ENCODE measurements at places on chromosomes 12 and 14.

GRCh38 chr12:124679047-124679446 is 111.6 kb upstream of the NCOR2 start:
- no peak for DNase-seq

GRCh38 chr12:26133521-26133920 is 8.7 kb upstream of the BHLHE41 start:
- DNase-seq: no peak

DNA sequence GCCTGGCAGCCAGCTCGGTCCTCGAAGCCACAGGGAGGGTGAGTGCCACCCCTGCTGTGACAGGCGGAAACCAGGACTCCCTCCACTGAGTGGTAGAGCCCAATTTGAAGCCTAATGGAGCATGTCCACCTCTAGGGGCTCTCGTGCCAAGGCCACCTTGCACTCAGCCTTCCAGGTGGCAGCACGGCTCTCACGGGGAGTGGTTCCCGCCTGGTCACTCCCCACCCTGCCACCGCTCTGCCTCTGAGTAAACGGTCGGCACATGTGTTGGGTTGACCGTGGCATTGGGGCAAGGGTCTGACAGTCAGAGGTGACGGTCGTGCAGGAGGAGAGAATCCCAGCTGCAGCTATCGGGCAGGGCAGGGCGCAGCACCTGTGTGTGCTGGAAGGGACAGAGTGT is 34.8 kb downstream of the IL31 start:
- DNase-seq: no peak

- DNase-seq: no peak
Measured at GRCh38 chr12:55142669-55143565, 16.7 kb downstream of the OR9K2 start.

- no peak for DNase-seq
Measured at GRCh38 chr12:118357257-118358007, 15.3 kb downstream of the TAOK3 start.

- DNase-seq: no peak
Measured at GRCh38 chr12:10562306-10562933, 51.0 kb downstream of the MAGOHB start.

DNA sequence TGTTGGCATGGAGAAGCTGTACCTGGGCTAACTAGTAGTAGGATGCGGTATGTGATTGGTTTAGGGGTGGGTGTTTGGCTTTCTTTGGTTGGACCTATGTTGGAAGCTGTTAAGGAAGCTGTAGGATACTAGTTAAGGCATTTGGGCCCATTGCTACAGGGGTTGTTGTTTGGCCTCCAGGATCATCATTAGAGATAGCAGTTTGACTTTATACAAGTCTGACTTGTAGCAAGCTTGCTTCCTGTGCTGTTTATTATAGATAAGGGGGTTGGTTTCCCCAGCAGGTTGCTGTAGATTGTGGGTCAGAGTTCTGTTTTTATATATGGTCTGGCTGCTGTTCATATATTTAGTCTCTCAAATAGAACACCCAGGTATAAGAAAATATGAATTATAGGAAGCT is 1.4 kb upstream of the PRIM1 start:
- DNase-seq: no peak

DNA sequence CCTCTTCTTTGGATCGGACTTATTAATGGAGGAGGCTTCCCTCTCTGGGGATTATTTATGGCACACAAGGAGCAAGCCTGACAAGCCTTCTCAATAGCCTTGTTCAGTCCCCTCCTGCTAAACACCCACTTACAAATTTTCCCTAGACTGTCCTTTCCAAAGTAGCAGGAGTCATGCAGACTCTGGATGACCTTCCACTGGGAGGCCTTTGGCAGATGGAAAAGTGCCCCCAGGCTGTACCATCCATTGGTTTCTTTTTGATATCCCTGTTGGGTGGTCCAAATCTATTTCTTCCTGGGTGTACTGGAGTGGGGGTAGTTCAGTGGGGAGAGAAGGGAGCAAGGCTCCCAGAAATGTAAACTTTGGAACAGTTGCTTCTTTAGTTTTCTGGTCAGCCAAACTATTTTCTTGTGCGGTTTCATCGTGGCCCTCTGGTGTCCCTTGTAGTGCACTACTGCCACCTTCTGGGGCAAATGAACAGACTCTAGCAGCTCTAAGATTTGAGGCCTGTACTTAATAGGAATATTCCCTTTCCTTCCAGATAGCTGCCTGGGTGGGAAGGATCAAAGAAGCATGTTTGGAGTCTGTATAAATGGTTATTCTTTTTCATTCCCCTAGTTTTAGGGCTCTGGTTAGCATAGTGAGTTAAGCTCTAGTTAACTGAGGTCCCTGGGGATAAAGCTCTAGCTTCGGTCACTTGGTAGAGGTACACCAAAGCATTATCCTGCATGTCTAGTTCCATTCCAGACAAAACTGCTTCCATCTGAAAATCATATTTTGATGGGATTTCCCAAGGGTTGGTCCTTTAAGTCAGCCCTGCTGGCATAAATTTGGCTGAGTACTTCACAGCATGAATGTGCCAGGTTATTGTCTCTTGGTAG is 409.5 kb downstream of the SLC6A15 start:
- no peak for DNase-seq

- no peak for DNase-seq
Measured at GRCh38 chr14:101689039-101689501, 72.4 kb upstream of the PPP2R5C start.

DNA sequence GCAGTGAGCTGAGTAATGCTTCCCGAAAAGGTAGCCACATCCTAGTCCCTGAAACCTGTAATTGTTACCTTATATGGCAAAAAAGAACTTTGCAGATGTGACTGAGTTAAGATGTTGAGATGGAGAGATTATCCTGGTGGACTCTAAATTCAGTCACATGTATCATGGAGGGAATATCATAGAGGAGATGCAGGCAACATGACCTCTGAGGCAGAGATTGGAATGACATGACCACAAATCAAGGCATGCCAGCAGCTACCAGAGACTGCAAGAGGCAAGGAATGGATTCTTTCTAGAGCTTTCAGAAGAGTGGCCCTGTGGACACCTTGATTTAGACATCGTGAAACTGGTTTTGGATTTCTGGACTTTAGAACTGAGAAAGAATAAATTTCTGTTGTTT is 18.5 kb downstream of the SLC38A6 start:
- DNase-seq: no peak

- DNase-seq: no peak
Measured at GRCh38 chr12:19014240-19014639, 115.3 kb upstream of the PLEKHA5 start.

DNA sequence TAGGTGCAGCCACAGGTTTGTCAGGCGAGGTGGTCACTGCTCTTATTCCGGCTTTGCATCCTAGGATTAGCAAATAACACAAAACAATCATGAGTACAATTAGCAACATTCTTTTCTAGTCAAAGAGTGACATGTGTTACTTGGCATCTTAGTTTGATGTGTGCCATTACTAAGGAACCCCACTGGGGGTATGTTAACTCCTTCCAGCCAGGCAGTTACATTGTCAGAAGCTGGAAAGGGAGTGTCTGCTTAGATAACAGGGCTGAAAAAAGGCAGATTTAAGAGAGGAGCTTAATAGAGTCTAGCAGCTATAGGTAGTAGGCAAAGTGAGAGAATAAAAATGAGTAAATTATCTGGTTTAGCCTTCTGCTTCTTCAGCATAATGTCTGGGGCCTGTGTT is 30.5 kb upstream of the METAP2 start:
- no peak for DNase-seq

DNA sequence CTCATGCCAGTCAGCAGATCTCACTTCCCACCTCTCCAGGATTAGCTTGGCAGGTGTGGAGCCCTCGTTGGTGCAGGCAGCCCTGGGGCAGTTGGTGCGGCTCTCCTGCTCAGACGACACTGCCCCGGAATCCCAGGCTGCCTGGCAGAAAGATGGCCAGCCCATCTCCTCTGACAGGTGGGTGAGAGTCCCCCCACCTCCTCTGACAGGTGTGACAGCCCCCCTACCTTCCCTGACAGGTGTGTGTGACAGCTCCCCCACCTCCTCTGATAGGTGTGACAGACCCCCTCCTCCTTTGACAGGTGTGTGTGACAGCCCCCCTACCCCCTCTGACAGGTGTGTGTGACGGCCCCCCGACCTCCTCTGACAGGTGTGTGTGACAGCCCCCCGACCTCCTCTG is 26.3 kb downstream of the PAPLN start:
- DNase-seq: no peak

- no peak for DNase-seq
Measured at GRCh38 chr12:44779766-44780165, 96.3 kb downstream of the NELL2 start.

- DNase-seq: no peak
Measured at GRCh38 chr14:81055971-81056370, 100.5 kb downstream of the TSHR start.

DNA sequence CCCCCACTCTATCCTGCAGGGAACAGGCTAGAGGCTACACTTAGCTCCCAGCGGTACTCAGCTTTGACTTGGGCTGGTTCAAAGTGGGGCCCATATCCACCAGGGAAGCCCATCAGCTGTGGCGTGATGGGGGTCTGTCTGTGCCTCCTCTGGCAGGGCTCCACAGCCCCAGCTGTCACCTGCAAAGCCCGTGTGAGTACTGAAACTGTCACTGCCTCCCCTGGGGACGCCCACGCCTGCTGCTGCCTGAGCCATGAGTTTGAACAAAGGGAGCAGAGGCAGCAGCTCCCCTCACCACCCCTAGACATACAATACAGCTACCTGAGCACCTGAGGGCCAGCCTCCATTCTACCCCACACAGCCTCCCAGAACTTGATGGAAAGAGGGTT is 5.0 kb downstream of the REM2 start:
- no peak for DNase-seq

- DNase-seq: no peak
Measured at GRCh38 chr14:97618917-97619690, 821.9 kb downstream of the VRK1 start.

- DNase-seq: no peak
Measured at GRCh38 chr12:77845831-77846230, 15.1 kb downstream of the NAV3 start.

DNA sequence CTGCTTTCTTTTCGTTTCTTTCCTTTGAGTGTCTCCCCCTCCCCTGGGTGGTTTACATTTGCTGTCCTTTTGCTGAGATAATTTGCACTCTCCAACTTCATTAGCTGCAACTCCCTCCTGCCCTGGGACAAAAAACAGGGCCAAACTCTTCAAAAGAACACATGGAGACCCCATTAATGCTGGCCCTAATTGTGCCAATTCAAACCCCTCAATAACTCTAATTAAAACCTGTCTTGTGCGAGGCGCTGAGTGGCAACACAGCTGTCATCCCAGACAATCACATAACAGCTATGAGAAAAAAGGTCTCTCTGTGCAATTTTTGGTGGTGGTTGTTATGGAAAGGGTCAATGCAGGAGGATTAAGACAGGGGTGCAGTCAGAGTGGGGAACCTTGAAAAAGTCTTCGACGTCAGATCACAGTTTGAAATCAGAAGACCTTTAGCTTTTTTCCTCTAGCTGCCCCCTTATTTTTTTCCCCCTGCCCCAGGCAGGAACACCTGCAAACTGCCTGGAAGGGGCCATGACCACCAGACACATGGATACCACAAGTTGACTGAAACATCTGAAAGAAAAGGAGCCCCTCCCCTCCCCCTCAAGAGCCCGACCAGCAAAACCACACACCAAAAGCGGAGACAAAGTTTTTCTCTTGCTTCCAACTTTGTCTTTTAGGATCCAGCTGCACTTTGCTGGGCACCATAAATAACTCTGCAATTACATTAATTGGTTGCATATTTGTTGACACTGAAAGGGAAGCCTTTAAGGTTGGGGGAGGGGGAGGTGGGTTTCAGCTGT is 26.5 kb upstream of the SMOC1 start:
- no peak for DNase-seq

- DNase-seq: no peak
Measured at GRCh38 chr12:8018666-8019581, 13.6 kb upstream of the FOXJ2 start.

DNA sequence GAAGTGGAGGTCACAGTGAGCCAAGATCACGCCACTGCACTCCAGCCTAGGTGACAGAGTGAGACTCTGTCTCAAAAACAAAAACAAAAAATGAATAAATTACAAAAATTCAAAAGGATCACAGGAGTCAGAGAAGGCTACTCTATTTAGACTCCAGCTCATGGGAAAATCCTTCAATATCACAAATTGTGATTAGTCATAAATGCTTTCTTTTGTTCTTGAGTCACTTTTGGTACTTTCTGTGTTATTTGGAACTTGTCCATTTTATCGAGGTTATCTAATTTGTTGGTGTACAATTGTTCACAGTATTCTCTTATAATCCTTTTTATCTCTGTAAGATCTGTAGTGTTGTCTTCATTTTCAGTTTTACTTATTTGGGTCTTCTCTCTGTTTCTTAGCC is 18.9 kb downstream of the ALDH2 start:
- no peak for DNase-seq

GRCh38 chr12:93686572-93687356 is 9.6 kb downstream of the CRADD start:
- DNase-seq: no peak

- DNase-seq: no peak
Measured at GRCh38 chr12:108649669-108650068, 16.0 kb upstream of the SELPLG start.

- no peak for DNase-seq
Measured at GRCh38 chr12:43407816-43408645, 144.0 kb downstream of the ADAMTS20 start.

GRCh38 chr12:9040484-9041186 is 51.3 kb downstream of the KLRG1 start:
- DNase-seq: no peak

- DNase-seq: no peak
Measured at GRCh38 chr12:132278401-132279183, 50.8 kb downstream of the GALNT9 start.

- no peak for DNase-seq
Measured at GRCh38 chr12:31801872-31802271, 73.1 kb upstream of the AMN1 start.

GRCh38 chr12:55610598-55610997 is 26.1 kb upstream of the OR10P1 start:
- DNase-seq: no peak

DNA sequence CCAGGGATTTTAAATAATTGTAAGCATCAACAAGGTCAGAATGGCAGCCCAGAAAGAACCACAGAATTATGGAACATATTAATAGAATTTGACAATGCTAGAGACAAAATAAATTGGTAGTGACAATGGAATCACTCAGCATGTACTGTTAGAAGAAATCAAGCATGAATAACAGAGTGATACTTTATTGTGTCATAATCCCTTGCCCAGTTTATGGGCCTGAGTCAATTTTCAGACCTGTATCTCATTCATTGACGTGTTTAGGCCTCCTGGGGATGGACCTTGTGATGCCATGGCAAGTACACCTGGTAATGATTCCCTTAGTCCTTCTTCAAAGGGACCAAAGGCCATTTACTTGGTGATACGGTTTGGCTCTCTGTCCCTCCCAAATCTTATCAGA is 12.8 kb upstream of the CCDC91 start:
- no peak for DNase-seq
